Stimulated activated CD8-positive, alpha-beta memory T cell treated with anti-CD3 and anti-CD28 coated beads, Interleukin-4, amount 100 ng/mL, for 1 hour (primary cell): ENCODE measurements at places on chromosomes 11 and 22.

DNA sequence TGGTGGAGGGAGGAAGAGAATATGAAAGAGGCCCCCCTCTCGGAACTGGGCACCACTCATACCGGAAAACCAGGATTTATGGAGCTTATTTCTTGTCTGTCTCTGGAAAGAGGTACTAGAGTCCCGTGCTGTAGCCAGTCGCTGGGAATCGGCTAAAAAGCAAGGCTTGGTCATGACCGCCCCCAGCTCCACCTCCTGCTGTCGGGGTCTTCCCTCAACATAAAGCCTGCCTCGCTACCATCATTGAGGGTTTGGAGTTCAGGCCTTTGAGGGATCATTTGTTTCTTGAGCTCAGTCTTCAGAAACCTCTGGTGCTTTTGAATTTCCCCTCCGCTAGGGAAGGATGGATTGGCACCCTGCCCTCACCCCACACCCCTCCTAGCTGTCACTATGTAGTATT, 97.1 kb downstream of the TSPAN18 start:
- DNase-seq, result no peak

- no peak for DNase-seq
These were observed 29.9 kb downstream of the SYN3 start for GRCh38 chr22:33028234-33028633.

DNA sequence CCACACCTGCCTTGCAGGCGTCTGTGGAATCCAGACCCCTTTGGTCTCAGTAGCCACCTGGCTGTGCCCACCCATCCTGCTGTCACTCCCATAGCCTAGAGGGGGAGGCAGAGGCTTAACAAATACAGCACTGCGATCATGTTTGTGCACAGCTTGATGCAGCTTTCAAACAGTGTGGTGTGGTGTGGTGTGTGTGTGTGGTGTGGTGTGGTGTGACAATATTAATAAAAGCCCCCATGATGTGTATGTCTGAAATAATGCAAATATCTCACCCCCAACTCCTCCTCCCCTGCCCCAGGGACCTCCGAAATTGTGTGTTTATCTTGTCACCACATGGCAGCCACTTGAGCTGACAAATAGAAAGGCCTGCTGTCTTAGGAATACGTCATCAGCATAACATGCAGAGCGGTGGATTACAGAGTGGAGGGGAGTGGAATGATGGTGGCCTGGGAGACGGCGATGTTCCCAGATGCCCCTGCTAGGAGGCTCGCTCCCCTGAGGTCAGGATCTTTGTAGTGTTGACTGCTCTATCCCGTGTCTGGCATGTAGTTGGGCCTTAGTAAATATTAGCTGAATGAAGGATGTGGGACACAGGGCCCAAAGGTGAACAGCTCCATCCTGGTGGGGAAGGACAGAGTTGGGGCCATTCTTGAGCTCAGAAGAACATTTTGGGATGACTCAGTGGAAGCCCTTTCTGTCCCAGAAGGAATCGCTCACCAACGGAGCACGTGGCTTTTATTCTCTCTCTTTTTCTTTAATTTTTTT, 2.8 kb downstream of the PDXP start:
- DNase-seq, result no peak

- no peak for DNase-seq
These were observed 362.6 kb upstream of the CHORDC1 start for GRCh38 chr11:90585491-90585890.

GRCh38 chr11:68313574-68314202, 1.3 kb downstream of the LRP5 start:
- DNase-seq, result no peak

GRCh38 chr11:13851691-13852090, 110.8 kb upstream of the SPON1 start:
- DNase-seq, result no peak

GRCh38 chr22:23772649-23773473, at the start of gene MMP11:
Gene MMP11 (plus strand): TSS chr22:23772849. CDS start chr22:23772871, 22 bp downstream.
- DNase-seq, result no peak

DNA sequence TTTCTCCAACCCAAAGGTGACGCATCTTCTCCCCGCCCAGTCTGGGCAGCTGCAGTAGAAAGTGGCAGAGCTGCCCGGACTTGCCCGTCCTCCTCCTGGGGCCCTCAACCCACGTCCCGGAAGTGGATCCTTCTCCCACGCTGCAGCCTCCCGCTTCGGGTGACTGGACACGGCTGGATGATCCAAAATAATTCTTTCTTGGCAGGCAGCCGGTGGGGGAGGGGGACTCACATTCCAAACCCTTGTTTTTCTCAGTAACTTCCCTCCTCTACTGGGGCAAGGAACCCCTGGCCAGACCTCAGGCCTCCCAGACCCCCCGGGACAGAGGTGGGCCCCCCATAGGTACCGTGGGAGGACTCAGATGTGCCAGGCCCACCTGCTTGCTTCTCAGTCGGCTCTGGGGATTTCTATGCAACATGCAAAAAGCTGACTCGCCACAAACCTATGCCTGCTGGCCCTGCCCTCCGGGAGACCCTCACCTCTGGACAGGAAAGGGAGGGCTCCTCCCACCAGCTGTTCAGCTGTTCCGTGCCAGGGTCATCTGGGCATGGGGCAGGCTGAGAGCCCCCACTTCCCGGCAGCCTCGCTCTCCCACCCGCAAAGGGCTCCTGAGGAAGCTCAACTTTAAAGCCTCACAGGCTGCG, 1.4 kb downstream of the PLXNB2 start:
- DNase-seq, result no peak

DNA sequence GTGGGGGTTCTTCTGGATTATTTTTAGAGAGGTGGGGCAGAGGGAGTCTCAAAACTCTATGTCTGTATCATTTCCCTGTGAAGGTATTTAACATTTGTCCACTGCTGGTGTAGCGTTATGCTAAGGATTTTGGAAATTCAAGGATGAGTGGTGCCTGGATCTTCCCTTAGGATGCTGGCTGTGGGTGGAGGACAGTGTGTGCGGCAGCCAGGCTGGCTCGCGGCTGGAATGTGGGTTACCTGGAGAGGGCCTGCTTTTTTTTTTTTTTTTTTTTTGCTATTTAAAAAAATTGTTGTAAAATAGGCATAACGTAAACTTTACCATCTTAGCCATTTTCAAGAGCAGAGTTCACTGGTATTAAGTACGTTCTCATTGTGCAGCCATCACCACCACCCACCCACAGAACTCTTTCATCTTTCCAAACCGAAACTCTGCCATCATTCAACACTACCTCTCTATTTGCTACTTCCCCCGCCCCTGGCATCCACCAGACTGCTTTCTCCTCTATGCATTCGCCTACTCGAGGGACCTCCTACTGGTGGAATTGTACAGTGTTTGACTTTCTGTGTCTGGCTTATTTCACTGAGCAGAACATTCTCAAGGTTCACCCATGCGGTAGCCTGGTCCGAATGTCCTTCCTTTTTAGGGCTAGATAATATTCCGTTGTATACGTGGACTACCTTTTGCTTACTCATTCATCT, 67.1 kb downstream of the PARVB start:
- DNase-seq, result no peak

GRCh38 chr11:118149493-118149892, 3.1 kb downstream of the SCN4B start:
- no peak for DNase-seq

DNA sequence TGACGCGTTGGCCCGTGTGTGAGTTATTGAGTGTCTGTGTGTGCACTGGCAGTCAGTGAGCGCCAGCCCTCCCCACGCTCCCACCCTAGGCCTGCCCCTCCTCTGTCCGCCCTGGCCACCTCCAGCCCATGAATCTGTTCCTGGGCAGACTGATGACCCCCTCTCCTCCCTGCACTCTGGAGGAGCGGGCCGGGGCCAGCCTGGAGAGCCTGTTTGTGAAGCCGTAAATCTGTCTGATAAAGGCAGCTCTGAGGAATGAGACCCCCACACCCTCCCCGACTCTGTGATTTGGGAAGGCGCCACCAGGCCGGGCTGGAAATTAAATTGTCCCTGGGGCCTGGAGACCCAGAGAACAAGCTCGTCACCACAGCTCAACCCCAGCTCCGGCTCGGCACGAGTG, 8.6 kb downstream of the TSSC4 start:
- no peak for DNase-seq

- DNase-seq, result no peak
These were observed 941.3 kb downstream of the NTM start for GRCh38 chr11:132311703-132312102.

- no peak for DNase-seq
These were observed 20.4 kb downstream of the RSPH14 start for GRCh38 chr22:23121424-23121823.

GRCh38 chr11:125926682-125927081, 19.2 kb upstream of the VSIG10L2 start:
- no peak for DNase-seq

DNA sequence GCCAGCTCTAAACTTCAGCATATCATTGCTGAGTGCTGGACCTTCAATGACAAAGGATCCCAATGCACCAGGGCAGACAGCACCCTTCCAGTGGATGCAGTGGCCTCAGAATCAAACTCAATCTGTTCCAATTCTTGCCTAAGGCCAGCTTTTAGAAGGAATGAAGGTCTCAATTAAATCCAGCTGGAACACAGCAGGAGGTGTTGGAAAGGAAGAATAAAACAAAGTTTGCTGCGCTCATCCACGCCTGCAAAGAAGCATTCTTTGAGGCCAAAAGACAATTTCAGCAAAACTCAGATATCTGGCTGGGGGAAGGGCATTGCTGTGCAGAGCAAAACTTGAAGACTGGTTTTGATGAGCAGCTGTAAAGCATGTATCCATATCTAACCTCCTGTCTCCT, 120.7 kb downstream of the CCDC81 start:
- DNase-seq, result no peak

GRCh38 chr11:132096132-132096825, 725.9 kb downstream of the NTM start:
- DNase-seq, result no peak

DNA sequence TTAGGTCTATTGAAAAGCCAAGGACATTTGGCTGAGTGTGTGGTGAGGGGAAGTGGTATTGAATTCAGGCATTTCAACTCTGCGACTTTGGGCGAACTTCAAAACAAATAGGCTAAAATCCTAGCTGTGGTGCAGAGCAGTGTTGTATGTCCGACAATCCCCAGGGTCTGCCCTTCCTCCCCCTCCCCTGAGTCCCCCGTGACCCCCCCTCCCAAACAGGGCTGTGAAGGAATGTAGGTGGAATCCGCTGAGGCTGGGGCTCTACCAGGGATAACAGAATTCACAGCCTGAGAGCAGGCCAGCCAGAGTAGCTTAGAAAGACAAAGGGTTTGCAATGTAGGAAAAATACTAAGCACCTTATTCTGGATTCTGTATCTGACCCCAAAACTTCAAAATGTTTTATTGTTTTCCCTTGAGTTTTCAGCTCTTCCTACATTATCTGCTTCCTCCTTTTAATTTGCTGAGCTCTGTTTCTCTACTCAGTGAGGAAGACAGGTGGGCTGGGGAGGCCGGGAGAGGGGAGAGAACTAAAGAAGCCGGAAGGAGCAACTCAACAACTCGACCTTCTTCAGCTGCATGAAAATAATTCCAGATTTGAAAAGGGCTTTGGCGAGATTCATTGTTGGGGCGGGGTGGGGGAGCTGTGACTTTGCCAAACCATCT, 315.2 kb downstream of the BLID start:
- DNase-seq, result no peak

DNA sequence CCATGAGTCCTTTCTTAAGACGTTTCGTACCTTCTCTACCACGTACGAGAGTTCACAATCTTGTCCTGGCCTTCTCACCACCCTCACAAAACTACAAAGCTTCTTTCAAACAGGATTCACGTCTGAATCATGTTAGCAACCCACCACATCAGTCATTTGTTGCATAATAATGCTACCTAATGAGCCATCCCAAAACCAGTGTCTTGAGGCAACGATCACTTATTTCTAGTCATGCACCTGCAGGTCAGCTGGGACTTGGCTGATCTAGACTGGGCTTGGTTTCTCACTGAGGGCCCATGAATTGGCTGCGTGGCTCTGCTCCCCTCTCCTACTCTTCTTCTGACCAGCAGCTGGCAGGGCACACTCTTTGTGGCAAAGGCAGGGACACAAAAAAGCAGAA, 28.3 kb downstream of the LARGE1 start:
- no peak for DNase-seq

GRCh38 chr11:100469835-100470234, 217.3 kb upstream of the ARHGAP42 start:
- DNase-seq, result no peak

DNA sequence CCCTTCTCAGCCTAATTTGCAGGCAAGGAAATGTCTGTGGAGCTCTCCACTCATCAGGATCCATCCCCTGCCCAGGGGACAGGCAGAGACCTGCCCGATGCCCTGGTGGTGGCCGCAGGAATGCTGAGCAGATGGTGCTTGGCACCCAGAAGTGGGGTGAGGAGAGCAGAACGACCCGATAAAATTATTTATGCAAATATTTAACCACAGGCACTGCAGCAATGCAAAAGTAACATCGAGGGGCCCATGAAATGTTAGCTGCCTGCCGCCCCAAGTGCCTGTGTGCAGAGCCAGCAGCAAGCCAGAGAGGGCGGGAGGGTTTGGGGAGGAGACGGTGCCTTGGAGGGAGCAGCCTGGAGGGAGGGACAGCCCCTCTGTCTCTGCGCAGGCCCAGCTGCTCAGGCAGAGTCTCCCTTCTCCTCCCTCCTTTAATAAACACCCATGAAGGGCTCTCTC, 205.5 kb downstream of the CTTN start:
- DNase-seq, result no peak

GRCh38 chr11:61158691-61159381, 2.4 kb downstream of the VPS37C start:
- DNase-seq, result no peak

DNA sequence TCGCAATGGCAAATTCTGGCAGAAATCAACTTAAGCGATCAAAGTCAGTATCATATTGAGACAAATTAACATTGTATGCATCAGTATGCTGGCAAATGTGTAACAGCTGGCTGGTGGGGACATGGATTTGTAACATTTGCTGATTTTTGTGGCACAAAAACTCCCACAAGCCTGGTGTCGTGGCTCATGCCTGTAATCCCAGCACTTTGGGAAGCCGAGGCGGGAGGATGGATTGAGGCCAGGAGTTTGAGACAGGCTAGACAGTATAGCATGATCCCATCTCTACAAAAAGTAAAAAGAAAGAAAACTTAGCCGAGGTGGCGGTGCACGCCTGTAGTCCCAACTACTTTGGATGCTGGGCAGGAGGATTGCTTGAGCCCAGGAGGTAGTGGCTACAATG, 17.6 kb upstream of the HDHD5 start:
- no peak for DNase-seq

DNA sequence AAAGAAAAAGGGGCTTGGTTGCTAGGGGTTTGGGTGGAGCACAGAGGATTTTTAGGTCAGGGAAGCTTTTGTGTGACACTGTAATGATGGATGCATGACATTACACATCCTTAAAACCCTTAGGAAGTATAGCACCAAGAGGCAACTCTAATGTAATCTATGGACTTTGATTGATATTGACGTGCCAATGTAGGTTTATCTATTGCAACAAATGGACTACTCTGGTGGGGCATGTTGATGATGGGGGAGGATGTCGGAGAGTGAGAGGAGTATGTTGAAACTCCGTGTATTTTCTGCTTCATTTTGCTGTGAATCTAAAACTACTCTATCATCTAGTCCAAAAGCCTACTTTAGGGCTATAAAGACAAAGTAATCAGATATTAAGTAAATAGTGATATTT, 72.3 kb upstream of the PAX6 start:
- no peak for DNase-seq

DNA sequence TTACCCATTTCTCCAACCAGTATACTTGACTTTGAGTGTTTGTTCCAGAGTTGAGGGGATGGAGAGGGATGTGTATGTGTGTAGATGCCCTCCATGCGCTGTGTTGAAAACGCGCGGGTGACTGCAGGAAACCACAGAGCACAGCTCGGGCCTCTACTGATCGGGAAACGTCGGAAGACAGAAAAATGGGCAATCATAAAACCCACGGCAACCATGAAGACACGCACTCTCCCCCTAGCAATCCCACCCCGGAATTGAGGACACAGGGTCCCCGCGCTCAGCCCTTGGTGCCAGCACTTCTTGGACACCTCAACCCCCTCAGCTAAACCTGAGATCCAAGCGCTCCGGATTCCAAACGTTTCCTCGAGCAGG, 251 bp upstream of the UQCC3 start:
- DNase-seq, result no peak
